ENCODE measurements at places on chromosomes 6 and 20.
A peak's percentile ranks its signal among the peaks of the same experiment; 100 is the strongest.

DNA sequence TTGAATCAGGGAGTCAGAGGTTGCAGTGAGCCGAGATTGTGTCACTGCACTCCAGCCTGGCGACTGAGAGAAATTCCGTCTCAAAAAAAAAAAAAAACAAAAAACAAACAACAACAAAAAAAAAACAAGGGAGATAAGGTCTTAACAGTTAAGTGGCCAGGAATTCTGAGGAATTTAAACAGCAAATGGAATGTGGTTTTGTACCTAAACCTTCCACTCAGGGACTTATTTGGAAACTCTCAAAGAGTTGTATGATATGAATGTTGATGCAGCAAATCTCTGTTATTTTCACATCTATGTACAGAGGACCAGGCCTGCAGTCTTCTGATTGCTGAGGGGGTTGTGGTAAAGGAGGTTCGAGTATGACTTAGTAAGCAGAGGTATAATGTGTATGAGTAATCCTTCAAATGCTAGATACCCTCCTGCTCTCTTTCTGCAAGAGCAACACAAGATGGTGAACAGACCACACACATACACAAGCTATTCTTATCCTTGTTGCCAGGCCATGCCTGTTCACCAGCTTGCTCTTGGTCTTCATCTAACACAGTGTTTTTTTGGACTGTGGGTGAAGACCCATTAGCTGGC is 174.9 kb upstream of the SCGN start:
- peak; percentile 69 for DNase-seq

DNA sequence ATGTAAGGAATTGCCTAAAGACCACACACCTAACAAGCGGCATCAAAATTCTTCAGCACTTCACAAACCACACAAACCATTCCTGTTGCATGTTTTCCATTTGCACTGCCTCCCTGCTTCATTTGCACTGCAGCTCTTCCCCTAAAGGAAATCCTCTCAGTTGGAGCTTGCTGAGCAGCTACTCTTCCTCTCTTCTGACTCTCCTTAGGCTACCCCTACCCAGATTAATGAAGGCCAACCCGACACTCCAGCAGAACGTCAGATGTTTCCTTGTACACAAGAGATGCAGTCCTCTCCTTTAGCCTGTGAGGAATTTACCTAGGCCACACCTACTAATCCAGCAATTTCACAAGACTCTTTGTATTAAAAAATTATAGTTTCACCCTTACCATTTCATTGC is 8.1 kb downstream of the BEND6 start:
- DNase-seq = no peak

DNA sequence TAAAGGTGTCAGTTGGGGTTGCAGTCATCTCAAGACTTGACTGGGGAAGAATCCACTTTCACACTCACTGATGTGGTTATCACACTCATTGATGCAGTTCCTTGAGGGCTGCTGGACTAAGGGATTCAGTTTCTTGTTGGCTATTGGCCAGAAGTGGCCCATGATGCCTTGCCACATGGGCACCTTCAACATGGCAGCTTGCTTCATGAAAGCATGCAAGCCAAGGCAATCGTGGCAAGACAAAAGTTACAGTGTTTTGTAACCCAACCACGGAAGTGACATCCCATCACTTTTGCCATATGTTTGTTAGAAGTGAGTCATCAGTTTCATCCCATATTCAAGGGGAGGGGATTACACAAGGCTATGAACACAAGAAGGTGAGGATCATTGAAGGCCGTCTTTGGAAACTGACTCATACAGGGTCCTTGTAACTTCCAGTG is 3.8 kb upstream of the RANBP9 start:
- DNase-seq = no peak

DNA sequence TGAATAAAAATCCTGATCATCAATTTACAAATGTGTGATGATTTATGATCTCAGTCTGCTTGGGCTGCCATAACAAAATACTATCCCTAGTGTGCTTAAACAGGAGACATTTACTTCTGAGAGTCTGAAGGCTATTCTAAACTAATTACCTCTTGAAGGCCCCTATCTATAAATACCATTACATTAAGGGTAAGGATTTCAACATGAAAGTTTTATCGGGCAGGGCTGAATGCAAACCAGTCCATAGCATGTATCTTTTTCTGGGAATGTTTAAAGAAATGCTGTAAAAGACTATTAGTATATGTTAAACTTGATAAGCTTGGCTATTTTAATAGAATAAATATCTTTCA is 48.2 kb downstream of the TRDN start:
- no peak for DNase-seq

DNA sequence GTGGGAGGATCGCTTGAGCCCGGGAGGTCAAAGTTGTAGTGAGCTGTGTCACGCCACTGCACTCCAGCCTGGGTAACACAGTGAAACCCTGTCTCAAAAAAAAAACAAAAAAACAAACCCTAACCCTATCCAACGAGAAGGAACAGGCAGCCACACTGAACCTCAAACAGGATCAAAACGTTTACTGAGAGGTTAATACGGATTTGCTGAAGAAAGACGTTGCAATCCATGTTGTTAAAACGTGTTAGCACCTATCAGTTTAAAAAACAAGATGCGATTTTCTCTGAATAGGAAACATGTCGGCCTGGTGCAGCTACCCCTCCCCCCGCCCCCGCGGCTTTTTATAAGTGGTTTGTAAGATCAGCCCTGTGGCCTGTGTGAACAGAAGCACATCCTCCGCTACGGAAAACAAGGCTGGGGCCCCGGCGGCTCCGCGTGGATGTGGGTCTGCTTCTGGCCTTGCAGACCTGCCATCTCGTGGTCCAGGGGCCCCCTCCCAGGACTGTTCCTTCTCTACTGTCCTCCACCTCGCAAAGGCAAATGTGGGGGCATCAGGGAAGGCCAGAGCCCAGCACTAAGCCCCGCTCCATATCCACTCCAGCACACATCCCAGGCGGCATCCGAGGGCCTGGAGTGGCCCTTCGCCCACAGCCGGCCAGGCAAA is 11.4 kb downstream of the SLC2A4RG start:
- no peak for DNase-seq

DNA sequence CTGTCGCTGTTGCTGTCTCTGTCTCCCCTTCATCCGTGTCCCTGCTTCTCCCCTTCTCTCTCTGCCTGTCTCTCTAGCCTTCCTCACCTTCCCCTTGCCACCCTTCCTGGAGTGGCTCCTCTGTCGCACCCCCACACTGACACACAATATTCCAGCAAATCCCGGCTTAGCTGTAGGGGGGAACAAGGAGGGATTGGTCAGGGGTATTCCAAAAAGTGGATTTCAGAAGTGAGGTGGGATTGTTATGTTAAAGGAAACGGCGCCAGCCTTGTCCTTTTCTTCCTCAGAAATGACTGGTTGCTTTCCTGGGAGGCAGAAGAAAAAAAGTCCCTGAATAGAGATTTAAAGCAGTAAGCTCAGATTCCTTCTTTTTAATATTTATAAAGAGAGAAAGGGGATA is 76.3 kb upstream of the SIRPA start:
- DNase-seq = no peak

GRCh38 chr20:35828916-35829315 is 57.1 kb downstream of the PHF20 start:
- DNase-seq = no peak

GRCh38 chr6:169800116-169800667 is 48.8 kb downstream of the ERMARD start:
- no peak for DNase-seq

- no peak for DNase-seq
These were observed 62.0 kb downstream of the NPEPL1 start for GRCh38 chr20:58754584-58754983.

- DNase-seq = peak; percentile 21
These were observed 52.6 kb downstream of the FIG4 start for GRCh38 chr6:109743739-109744138.

DNA sequence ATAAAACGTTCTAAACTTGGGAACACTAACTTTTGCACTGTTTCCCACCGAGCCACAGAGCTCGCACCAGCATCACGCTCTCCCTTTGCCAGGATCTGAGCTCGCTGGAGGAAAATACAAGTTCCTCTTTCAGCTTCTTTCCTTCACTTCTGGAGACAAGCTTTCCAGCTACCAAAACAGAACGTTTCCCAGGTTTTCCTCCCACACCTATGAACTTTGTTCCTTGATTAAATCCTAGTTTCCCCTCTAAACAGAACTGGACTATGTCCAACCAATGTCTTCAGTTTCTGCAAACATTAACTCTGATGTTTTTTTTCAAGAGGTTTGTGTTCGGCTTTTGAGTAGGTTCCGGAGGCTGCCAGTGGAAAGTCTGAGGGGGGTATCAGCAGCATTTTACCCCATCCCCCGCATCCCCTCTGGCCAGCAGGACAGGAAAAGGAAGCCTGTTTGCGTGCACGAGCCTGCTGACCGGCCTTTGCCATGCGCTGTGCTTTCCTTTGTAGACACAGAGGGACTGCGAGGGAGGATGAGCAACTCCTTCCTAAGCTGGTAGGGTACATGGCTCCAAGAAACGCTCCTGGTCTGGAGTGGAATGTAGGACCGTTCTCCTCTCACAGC is 135.5 kb downstream of the LY86 start:
- no peak for DNase-seq

GRCh38 chr20:38024496-38024895 is 8.8 kb downstream of the TTI1 start:
- no peak for DNase-seq

- peak; percentile 8 for DNase-seq
These were observed 4.6 kb upstream of the GJB7 start for GRCh38 chr6:87333591-87334181.

DNA sequence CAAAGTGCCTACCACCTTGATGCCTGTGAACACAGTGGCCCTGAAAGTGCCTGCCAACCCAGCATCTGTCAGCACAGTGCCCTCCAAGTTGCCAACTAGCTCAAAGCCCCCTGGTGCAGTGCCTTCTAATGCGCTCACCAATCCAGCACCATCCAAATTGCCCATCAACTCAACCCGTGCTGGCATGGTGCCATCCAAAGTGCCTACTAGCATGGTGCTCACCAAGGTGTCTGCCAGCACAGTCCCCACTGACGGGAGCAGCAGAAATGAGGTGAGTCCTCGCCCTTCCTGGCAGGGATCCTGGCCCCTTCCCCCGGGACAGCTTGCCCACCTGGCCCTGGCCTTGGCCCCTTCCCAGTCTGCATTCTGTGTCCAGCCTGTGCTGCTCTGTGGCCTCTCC is 17.9 kb downstream of the MAVS start:
- no peak for DNase-seq

GRCh38 chr6:150202934-150203333 is 60.1 kb downstream of the PPP1R14C start:
- DNase-seq = no peak

DNA sequence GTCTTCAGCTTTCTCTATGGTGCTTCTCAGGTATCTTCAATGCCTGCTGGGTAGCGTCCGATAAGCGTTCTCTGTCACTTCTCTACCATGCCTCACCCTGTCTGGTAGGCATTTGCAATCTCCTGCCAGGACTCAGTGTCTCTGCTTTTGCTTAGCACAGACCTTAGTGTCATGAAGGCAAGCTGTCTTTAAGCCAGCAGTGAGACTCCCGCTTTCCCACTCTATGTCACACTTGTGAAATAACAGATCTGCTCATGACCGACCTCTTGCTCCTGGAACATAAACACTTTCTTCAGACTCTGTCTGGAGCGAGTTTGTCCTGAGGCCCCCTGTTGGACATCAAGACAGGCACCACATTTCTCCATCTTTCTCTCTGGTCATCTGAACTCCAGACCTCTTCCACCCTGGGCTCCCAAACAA is 17.0 kb downstream of the ADGRB3 start:
- DNase-seq = no peak

- DNase-seq = peak; percentile 27
These were observed 11.9 kb downstream of the TEAD3 start for GRCh38 chr6:35484921-35485392.

GRCh38 chr6:27888566-27888965 is 23.6 kb downstream of the OR2B2 start:
- no peak for DNase-seq

DNA sequence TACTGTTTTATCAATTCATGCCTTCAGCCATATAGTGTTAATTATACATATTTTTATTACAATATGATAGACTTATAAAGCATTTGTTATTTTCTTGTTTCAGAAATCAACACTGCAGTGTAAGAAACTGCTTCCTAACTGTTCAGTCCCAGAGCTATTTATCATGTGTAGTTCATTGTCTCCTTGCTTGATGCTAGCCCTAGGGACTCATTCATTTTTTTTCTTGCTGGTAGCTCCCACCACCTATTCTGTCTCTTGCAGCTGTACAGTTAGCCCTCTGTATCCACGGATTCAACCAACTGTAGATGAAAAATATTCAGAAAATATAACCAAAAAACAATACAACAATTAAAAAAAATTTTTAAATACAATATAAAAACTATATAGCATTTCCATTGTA is 121.3 kb downstream of the STXBP5 start:
- DNase-seq = no peak

DNA sequence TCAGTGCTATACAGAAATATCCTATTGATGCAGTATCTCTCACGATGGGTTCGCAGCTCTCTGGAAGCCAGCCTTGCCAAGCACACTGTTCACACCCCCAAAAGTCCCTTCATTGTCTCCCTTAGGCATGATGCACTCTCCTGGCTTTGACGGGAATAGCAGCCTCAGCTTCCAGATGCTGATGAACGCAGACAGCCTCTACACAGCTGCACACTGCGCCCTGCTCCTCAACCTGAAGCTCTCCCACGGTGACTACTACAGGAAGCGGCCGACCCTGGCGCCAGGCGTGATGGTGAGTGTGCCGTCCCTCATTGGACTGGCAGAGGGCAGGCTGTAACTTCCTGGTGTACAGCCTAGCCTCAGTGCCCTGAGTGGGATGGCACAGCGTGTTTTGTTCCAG is 60.0 kb upstream of the PBOV1 start:
- DNase-seq = no peak

DNA sequence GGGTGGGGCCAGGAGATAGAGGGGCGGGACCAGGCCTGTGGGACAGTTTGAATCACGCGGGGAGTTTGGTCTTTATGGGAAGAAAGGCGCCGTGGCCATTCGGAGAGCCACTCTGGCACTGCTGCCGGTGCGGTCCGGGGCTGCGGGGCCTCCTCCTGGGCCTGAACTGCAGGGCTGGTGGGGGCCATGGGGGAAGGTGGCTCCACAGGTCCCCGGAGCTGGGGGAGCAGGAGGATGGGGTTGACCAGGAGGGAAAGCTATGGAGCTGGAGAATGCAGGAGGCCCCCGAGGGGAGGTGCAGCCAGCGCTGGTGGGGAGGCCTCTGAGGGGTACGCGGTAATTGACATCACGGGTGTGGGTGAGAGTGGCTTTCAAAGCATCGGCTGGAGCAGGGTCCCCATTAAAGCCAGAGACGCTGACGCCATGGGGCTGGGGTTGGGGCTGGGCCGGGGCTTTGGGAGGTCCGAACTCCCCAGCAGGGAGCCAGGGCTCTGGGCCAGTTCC is 1.8 kb upstream of the BHLHE23 start:
- DNase-seq = no peak

GRCh38 chr20:19284400-19285178 is 72.1 kb downstream of the SLC24A3 start:
- no peak for DNase-seq

DNA sequence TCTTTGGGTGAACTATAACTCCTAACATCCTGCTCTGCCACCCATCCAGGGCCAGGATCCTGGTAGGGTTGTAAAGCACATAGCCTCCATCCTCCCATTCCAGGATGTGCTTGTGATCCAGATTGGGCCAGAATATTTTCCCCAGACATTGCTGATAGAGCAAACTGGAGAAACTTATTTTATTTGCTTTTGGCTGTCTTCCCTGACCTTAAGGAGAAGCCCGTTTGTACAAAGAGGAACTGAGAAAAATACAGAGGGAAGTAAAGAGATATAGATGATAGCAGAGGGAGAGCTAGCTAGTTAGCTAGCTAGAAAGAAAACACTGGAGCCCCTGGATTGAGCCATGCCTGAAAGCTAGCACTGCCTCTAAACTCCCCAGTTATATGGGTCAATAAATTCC is 9.0 kb upstream of the HDAC2 start:
- DNase-seq = no peak
